ENCODE measurements at places on chromosomes 5 and 9. TPM values are rescaled to one million over a fixed set of nuclear protein-coding genes. Genes with fewer than 3 reads are reported as not detected.

DNA sequence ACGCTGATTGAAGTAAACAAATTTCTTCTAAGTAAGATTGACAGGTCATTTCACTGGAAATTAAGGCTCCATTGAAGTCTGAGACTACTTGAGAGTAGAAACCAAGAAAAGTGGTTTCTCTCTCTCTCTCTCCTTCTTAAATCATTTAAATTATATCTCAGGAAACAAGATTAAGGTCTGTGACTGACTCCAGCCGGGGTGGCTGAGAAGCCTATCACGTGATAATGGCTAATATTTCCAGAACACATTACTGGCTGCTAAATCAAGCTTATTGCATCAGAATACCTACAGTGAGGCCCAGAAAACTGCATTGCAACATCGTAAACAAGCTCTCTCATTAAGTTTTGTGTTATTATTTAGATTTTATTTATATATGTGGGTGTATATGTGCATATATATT lies 88.4 kb downstream of the PTCD2 start:
- H3K36me3 ChIP-seq = no peaks in the 10 kb centered on the region
- DNase-seq = no peak
- no peaks in the 10 kb centered on the region for H3K27me3 ChIP-seq
- no peaks in the 10 kb centered on the region for H3K4me1 ChIP-seq
- no peak overlapping the region for H3K27ac ChIP-seq

- no peak overlapping the region for H3K27ac ChIP-seq
- DNase-seq = no peak
- no peak overlapping the region for H3K4me3 ChIP-seq
- H3K4me1 ChIP-seq = no peaks in the 10 kb centered on the region
Measured at GRCh38 chr9:36691671-36692070, 119.0 kb downstream of the MELK start.

DNA sequence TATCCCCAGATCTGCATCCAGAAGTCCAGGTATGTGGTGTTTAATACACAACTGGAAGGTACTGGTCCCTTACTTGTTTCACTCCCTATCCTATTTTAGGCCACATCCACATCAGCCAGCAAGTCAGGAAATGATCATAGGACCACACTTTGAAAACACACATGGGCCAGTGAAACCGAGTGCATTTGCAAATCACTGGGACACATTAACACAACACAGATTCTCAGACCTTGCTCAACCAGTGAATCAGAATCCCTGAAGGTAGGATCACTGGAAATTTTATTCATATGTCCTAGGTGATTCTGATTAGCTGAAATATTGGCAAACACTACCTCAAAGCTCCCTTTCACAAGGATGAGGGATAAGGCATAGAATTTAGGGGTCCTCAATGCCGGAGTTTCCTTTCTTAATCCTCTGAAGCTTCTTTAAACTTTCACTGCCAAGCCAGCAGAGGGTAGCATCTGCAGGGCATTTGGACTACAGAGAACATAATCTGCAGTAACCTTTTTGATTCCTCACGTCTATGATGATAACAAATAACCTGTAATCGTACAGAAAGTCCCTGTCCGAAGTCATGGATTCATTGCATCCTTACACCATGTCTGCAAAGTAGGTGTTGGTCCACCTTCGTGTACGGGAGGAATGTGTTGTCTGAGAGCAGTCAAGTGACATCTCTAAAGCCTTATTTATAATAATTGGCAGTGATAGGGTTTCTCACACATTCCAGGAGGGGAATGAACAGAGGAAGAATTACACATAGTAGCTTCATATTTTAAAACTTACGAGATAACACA lies 11.0 kb upstream of the ABLIM3 start:
- no peak overlapping the region for H3K27ac ChIP-seq
- H3K27me3 ChIP-seq = peaks cover 38% of the 10 kb centered on the region
- no peak overlapping the region for H3K4me3 ChIP-seq
- no peaks in the 10 kb centered on the region for H3K36me3 ChIP-seq
- no peak for DNase-seq
- peaks cover 6% of the 10 kb centered on the region for H3K4me1 ChIP-seq

GRCh38 chr5:160390787-160391696 lies 8.8 kb downstream of the FAM200C start:
- H3K4me1 ChIP-seq = no peaks in the 10 kb centered on the region
- H3K36me3 ChIP-seq = peaks cover 14% of the 10 kb centered on the region
- no peak overlapping the region for H3K4me3 ChIP-seq
- no peak overlapping the region for H3K27ac ChIP-seq
- H3K27me3 ChIP-seq = no peaks in the 10 kb centered on the region

DNA sequence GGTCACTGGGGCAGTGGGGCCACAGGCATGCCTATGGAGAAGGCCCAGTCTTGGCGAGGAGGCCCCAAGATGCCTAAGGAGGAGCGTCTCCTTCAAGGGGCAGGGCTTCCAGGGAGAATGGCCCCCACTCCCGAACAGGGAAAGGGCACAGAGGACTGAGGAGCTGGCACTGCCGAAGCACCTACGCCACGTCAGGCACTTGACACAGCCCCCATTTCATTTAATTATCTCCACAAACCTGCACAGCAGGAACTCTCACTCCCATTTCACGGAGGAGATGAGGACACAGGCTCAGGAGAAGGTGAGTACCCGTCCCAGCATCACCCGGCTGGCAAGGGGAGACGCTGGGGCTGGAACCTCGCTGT lies 26.0 kb downstream of the EGR1 start:
- peaks cover 17% of the 10 kb centered on the region for H3K4me1 ChIP-seq
- peak overlapping the region; percentile 44 for H3K4me3 ChIP-seq
- H3K27me3 ChIP-seq = peaks cover 23% of the 10 kb centered on the region
- no peak overlapping the region for H3K27ac ChIP-seq
- DNase-seq = no peak
- no peaks in the 10 kb centered on the region for H3K36me3 ChIP-seq

DNA sequence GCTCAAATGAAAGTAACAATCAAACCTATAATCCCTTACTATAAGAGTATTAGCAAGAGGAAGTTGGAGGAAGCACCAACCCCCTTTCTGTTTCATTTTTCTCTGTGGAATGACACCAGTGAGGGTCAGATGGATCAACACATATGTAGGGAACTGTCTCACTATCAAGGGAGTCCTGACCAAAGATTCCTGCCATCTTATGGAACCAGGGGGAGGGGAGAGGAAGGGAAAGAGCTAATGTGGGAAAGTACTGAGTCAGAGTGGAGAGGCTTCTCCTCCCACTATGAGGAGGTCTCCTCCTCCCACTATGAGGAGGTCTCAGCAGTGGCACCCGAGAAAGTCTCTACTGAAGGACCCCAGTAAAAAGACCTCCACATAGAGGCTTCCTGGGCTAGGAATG lies 73.3 kb upstream of the PCSK1 start:
- H3K4me1 ChIP-seq = peaks cover 8% of the 10 kb centered on the region
- no peaks in the 10 kb centered on the region for H3K36me3 ChIP-seq
- peaks cover 3% of the 10 kb centered on the region for H3K27me3 ChIP-seq
- H3K27ac ChIP-seq = no peak overlapping the region

DNA sequence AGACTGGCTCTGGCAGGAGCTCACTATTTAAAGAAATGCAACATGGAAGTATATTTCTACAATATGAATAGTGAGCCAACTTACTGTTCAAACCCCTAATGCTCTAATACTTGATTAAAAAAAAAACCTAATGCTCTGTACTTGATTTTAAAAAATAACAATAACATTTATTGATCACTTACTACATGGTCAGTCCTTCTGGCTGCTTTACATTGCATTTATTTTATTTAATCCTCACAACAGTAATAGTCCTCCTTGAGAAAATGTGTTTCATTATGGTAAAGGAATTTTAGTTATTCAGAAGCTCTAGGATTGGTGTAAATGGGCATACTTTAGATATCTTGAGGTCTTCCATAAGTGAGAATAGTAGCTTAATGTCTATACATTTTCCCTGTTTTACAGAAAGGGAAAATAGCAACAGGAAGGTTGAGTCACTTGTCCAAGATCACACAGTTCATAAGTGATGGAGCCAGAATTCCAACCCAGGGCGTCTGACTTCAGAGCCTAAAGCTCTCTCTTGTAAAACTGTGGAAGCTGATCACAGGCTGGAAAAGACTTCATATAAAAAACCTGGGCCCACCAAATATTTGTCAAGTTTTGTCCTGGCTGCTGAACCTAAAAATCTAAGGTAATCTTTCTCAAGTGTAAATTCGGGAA lies 1.0 kb downstream of the STARD4 start:
- H3K4me1 ChIP-seq = peaks cover 18% of the 10 kb centered on the region
- H3K27ac ChIP-seq = peak overlapping the region; percentile 93
- H3K36me3 ChIP-seq = no peaks in the 10 kb centered on the region
- DNase-seq = no peak

- H3K4me1 ChIP-seq = no peaks in the 10 kb centered on the region
- H3K36me3 ChIP-seq = no peaks in the 10 kb centered on the region
- H3K27ac ChIP-seq = no peak overlapping the region
Measured at GRCh38 chr9:114321759-114322158, 1.1 kb upstream of the ORM1 start.

- DNase-seq = no peak
- no peaks in the 10 kb centered on the region for H3K36me3 ChIP-seq
- peak overlapping the region; percentile 100 for H3K27ac ChIP-seq
- peak overlapping the region; percentile 98 for H3K4me3 ChIP-seq
- peaks cover 16% of the 10 kb centered on the region for H3K4me1 ChIP-seq
- H3K27me3 ChIP-seq = no peaks in the 10 kb centered on the region
Measured at GRCh38 chr9:26947736-26948135, 694 bp upstream of the PLAA start.

DNA sequence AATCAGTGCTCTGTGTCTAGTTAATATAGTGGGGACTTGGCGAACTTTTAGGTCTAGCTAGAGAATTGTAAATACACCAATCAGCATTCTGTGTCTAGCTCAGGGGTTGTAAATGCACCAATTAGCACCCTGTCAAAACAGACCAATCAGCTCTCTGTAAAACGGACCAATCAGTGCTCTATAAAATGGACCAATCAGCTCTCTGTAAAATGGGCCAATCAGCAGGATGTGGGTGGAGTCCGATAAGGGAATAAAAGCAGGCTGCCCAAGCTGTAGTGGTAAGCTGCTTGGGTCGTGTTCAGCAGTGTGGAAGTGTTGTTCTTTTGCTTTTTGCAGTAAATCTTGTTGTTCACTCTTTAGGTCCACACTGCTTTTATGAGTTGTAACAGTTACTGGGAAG lies 3.6 kb upstream of the OTULINL start:
- H3K4me3 ChIP-seq = no peak overlapping the region
- no peaks in the 10 kb centered on the region for H3K36me3 ChIP-seq
- peaks cover 9% of the 10 kb centered on the region for H3K27me3 ChIP-seq

The PCDHB9 gene
- 8.0 TPM for total RNA-seq

DNA sequence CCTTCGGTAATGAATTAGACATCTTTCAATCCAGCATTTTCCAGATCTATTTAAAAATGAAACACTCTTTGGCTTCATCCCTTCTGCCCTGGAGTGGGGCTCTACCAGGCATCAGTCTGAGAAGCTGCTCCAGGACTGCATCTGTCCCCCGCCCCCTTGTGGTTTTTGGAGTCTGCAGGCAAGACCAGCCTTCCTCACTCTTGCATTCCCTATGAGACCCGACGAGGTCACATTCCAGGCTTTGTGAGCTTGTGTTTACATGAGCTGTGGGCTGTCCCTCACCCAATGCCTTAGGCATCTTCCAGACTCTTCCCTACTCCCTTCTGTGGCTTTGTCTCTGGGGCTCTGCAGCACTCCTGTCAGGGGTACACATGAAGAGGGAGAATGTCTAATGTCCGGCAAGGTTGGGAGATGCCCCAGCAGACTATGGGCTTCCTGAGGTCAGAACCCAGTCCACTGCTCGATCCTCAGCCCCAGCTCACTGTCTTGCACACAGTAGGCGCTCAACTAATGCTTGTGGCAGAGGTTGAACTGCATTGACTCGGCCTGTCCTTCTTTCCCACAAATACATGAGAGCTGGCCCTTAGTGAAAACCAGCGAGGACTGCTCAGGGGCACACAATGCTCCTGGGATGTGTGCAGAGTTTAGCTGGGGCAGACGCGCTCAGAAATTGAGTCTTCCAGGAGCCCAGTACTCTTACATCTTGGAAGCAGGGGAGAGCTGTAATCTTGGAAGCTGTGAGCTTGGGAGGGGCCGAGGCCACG lies 11.7 kb upstream of the GADD45G start:
- peaks cover 2% of the 10 kb centered on the region for H3K4me1 ChIP-seq
- H3K27ac ChIP-seq = no peak overlapping the region
- peaks cover 19% of the 10 kb centered on the region for H3K27me3 ChIP-seq
- no peaks in the 10 kb centered on the region for H3K36me3 ChIP-seq
- DNase-seq = no peak

- H3K27me3 ChIP-seq = no peaks in the 10 kb centered on the region
- no peak for DNase-seq
- peak overlapping the region; percentile 84 for H3K27ac ChIP-seq
- H3K4me3 ChIP-seq = no peak overlapping the region
Measured at GRCh38 chr5:157288405-157289163, 22.7 kb downstream of the CYFIP2 start.

- no peak for DNase-seq
- H3K36me3 ChIP-seq = no peaks in the 10 kb centered on the region
- H3K27ac ChIP-seq = peak overlapping the region; percentile 82
- peaks cover 26% of the 10 kb centered on the region for H3K4me1 ChIP-seq
Measured at GRCh38 chr5:139710319-139711066, 62.3 kb downstream of the CXXC5 start.

The IFNB1 gene
- not detected for total RNA-seq

DNA sequence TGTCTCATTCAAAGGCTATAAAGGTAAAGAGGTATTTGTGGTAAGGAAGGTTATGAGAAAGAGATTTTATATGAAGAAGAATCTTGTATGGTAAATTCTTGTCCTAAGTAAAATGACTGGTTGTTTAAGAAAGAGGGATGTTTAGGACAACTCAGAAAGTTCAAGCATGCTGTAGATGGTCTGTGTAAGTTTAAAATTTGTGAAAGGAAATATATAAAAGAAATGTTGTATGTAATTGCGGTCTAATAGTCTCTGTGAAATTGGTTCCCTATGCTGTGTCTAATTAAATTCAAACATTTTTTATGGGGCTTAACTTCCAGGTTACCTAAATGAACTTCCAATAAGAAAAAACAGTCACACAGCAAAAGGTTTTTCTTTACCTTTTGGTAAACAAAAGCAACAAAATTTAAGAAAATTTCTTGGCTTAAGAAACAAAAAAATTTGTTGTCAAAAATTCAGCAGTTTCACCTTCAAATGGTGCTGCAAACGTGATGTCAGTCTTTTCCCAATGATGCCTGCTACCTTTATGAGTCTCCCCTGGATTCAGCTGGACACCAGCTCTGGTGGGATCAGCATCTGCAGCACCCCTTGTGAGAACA lies 83.0 kb upstream of the FCN1 start:
- no peak overlapping the region for H3K27ac ChIP-seq
- peaks cover 7% of the 10 kb centered on the region for H3K27me3 ChIP-seq
- no peak for DNase-seq
- H3K4me3 ChIP-seq = no peak overlapping the region
- H3K36me3 ChIP-seq = no peaks in the 10 kb centered on the region

- peaks cover 22% of the 10 kb centered on the region for H3K4me1 ChIP-seq
- no peaks in the 10 kb centered on the region for H3K36me3 ChIP-seq
- no peak overlapping the region for H3K27ac ChIP-seq
- H3K4me3 ChIP-seq = no peak overlapping the region
- peaks cover 7% of the 10 kb centered on the region for H3K27me3 ChIP-seq
Measured at GRCh38 chr5:111775224-111775623, 18.2 kb upstream of the NREP start.

DNA sequence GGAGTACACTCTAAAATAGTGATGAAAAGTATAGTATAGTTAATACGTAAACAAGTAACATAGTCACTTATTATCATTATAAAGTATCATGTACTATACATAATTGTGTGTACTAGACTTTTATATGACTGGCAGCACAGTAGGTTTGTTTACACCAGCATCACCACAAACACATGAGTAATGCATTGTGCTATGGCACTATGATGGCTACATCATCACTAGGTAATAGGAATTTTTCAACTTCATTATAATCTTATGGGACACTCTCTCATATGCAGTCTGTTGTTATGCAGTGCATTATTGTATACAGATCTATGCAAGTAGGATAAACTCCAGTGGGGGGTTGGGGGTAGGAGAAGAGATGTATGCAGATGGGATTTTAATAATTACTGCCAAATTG lies 52.7 kb upstream of the ELL2 start:
- no peaks in the 10 kb centered on the region for H3K27me3 ChIP-seq
- H3K4me1 ChIP-seq = peaks cover 10% of the 10 kb centered on the region
- H3K36me3 ChIP-seq = no peaks in the 10 kb centered on the region
- DNase-seq = no peak
